Mammary epithelial cell (primary cell): ENCODE measurements at places on chromosomes 1 and 21. TPM values are rescaled to one million over a fixed set of nuclear protein-coding genes. Genes with fewer than 3 reads are reported as not detected.
A peak's percentile ranks its signal among the peaks of the same experiment; 100 is the strongest.

GRCh38 chr1:69570356-69570755 is 2.6 kb downstream of the LRRC7 start:
- no peak for DNase-seq

- DNase-seq = peak; percentile 51
Measured at GRCh38 chr1:26280333-26281042, 602 bp downstream of the SH3BGRL3 start.

GRCh38 chr1:23370709-23371584 is 1.3 kb upstream of the ZNF436 start:
- no peak for DNase-seq

DNA sequence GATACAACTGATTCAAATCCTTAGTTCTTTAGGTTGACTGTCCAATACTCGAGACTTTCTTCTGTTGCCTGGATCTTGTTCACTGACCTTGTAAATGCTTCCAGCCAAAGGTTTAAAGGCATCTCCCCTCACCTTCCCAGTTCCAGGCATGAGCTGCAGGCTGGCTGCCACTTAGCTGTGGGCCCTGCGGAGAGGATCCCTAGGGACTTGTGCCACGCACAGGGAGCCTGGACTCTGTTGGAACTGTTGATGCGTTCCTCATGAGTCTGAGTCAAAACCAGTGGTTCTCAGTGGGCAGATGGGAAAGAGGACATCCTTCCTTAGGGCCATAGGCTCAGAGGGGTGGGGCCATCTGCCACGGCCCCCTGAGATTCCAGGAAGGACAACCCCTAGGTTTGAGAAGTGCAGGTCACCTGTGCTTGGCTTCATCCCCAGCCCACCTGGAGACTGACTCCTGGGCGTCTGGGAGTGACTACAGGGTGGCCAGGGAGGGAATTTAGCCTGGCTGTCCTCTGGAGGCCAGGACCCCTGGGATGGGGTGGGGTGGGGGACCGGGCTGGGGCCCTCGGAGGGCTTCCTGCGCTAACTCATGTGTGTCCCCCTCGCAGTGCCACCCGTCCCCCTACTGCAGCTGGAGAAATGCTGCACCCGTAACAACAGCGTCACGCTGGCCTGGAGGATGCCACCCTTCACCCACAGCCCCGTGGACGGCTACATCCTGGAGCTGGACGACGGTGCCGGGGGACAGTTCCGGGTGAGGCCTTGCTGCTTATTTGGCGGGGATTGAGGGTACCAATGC is 37.6 kb upstream of the GNPAT start:
- DNase-seq = no peak

The ATP6V1G3 gene
- not detected for polyA plus RNA-seq

The CYP4A22 gene
- not detected for polyA plus RNA-seq

- no peak for DNase-seq
Measured at GRCh38 chr1:59779949-59780348, 34.8 kb upstream of the HOOK1 start.

The SERPINC1 gene
- polyA plus RNA-seq = 0.09 TPM

GRCh38 chr21:39441502-39442475 is 3.8 kb downstream of the LCA5L start:
- peak; percentile 34 for DNase-seq

- DNase-seq = peak; percentile 77
Measured at GRCh38 chr1:117166076-117166475, 44.5 kb upstream of the TRIM45 start.

The GABRD gene
- not detected for polyA plus RNA-seq

The LRIG2 gene
- polyA plus RNA-seq = 4.6 TPM

GRCh38 chr1:206808615-206809014 is 36.3 kb upstream of the IL10 start:
- DNase-seq = no peak

The PLXNA2 gene
- 11.5 TPM for polyA plus RNA-seq

DNA sequence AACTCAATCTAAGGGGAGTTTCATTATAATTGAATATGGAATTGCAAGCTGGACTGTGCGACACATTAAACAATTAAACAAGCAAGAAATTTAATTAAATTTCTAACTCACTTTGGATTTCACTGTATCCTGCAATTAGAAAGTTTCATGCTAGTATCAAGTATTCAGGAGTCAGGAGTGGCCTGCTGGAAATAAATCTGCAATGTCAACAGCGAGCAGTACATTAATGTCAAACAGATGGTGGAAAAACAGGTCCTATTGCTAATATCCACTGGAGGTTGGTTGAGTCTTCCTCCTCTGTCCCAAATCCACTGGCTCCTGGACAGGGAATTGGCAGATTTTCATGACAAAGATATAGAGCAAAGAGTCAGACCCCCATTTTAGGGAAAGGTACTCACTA is 237.1 kb downstream of the VAV3 start:
- no peak for DNase-seq

- DNase-seq = no peak
Measured at GRCh38 chr1:1622010-1622787, 6.9 kb downstream of the MIB2 start.

- DNase-seq = no peak
Measured at GRCh38 chr1:96524100-96524499, 197.5 kb upstream of the PTBP2 start.

The GRIK1 gene
- not detected for polyA plus RNA-seq

- no peak for DNase-seq
Measured at GRCh38 chr1:21693732-21694131, 24.6 kb upstream of the RAP1GAP start.

The SIK1 gene
- polyA plus RNA-seq = 2.5 TPM

- no peak for DNase-seq
Measured at GRCh38 chr1:14529475-14529874, 69.0 kb upstream of the KAZN start.

The VPS72 gene
- 42.2 TPM for polyA plus RNA-seq

DNA sequence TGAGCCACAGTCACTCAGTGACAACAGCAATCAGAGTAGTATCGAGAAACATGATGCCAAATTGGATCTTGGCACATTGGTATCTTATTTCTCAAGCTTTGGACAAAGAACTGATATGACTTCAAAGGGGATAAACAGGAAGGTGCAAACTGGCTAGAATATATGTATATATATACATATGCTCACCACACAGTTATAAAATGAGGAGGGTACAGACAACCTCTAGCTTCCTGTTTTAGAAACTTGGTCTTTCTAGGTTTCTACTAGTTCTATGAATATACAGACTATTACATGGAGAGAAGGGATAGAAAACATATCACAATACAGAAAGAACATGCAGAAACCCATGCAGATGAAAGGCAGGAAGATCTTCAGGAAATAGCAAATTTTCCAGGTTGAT is 292.1 kb upstream of the SNX7 start:
- no peak for DNase-seq

The SYCP1 gene
- not detected for polyA plus RNA-seq
